Activated T-cell treated with anti-CD3 and anti-CD28 coated beads, Interleukin-2, amount 50 U/mL, for 4 hours (primary cell): ENCODE measurements at places on chromosomes 6 and 20.

DNA sequence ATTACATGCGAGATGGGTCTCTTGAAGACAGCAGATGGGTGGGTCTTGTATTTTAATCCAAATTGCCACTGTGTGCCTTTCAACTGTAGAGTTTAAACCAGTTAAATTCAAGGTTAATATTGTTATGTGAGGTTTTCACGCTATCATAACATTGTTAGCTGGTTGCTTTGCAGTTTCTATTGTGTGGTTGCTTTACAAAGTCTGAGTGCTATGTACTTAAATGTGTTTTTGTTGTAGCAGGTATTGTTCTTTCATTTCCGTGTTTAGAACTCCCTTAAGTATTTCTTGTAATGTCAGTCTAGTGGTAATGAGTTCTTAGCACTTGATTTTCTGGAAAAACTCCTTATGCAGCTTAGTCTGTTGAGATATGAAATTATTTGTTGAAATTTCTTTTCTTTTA, 193.3 kb downstream of the MOXD1 start:
- no peak for DNase-seq

GRCh38 chr6:16770701-16771569, 9.7 kb upstream of the ATXN1 start:
- peak; percentile 75 for DNase-seq

- no peak for DNase-seq
These were observed 226.4 kb upstream of the EYS start for GRCh38 chr6:65933390-65933789.

DNA sequence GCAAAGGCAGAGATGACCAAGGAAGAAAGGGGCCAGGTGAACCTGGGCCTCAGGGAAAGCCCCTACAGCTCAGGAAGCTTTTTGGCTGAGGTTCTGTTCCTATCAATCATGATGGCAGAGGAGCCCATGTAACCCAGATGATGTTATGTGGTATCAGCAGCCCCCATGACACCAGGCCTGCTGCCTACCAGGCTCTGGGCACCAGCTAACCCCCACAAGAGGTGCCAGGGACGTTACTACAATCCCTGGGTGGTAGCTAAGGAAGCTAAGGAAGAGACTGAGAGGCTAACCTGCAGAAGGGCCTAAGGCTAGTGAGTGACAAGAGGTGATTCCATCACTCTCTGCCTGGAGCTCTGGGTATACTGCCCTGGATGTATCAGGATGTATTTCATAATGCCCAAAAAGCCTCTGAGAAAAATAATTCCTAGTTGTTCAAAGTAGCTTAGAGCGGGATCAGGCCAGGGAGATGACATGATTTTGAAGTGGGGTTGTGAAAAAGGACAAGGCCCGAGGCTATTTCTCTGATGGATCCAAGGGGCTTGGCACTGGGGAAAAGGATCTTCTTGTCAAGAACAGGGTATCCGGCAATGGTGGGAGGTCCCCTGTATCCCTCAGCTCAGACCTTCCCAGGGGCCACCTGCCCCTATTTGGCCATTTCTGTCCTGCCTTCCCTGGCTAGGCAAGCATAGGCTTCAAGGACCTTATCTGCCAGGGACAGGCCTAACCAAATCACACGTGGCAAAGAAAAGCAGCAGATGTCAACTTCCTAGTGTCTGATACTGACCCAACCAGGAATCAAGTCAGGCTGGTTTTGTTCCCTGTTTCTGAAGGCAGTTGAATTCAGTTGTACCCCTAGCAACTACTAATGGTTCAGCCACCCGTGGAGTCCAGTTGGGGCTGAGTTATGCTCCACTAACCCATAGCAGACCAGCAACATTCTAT, 41.3 kb downstream of the PANK2 start:
- no peak for DNase-seq

DNA sequence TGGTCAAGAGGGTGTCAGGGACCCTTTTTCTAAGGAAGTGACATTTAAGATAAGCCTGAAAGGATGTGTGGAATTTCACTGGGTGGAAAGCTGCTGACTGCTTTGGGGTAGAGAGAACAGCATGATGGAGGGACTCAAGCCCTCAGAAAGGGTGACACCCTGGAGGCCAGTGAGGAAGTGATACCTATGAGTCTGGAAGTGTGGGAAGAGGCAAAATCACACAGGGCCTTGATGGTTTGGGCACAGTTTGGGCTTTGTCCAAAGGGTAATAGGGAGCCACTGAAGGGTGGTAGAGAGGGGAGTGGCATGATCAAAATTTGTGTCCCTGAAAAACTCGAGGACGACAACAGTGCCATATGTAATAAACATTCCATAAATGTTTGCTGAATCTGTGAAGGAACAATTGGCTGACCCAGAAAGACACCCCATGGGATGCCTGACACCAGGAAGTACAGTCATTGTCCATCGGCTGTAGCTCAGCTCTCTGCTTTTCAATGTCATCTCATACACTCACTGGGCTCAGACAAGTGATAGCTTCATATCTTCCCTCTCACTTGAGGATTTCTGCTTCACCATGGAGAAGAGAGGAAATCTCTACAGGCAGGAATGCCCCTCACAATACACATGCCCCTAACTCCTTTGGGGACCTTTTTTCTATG, 21.3 kb downstream of the CASS4 start:
- DNase-seq = no peak

GRCh38 chr6:125951323-125951722, 5.2 kb upstream of the HINT3 start:
- no peak for DNase-seq

- no peak for DNase-seq
These were observed 132.8 kb upstream of the CDH4 start for GRCh38 chr20:61119273-61119672.

DNA sequence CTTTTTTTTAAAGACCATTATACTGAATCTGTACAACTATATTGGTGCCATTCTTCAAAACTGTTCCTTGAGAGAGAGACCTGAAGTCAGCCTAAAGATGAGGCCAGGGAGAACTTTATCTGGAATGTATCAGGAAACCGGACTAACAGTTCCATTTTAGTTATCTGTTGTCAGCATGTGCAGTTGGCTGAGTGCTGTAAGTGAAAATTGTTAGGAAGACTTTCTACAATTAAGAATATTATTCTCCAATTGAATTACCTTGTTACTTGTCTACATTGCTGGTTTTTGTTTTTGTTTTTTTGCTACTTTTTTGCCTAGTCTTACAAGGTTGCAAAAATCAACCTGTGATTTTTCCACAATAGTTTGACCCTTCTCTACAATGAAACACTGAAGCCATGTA, 7.5 kb downstream of the CEP57L1 start:
- no peak for DNase-seq

- DNase-seq = no peak
These were observed 90.7 kb downstream of the TRMT6 start for GRCh38 chr20:5859608-5860007.

- DNase-seq = no peak
These were observed 5.9 kb downstream of the ZNF512B start for GRCh38 chr20:63963784-63964301.

GRCh38 chr20:12130781-12131180, 213.1 kb downstream of the BTBD3 start:
- DNase-seq = no peak

GRCh38 chr6:17527076-17527475, 73.0 kb upstream of the FAM8A1 start:
- DNase-seq = no peak

- DNase-seq = no peak
These were observed 26.1 kb downstream of the IYD start for GRCh38 chr6:150394899-150395295.

DNA sequence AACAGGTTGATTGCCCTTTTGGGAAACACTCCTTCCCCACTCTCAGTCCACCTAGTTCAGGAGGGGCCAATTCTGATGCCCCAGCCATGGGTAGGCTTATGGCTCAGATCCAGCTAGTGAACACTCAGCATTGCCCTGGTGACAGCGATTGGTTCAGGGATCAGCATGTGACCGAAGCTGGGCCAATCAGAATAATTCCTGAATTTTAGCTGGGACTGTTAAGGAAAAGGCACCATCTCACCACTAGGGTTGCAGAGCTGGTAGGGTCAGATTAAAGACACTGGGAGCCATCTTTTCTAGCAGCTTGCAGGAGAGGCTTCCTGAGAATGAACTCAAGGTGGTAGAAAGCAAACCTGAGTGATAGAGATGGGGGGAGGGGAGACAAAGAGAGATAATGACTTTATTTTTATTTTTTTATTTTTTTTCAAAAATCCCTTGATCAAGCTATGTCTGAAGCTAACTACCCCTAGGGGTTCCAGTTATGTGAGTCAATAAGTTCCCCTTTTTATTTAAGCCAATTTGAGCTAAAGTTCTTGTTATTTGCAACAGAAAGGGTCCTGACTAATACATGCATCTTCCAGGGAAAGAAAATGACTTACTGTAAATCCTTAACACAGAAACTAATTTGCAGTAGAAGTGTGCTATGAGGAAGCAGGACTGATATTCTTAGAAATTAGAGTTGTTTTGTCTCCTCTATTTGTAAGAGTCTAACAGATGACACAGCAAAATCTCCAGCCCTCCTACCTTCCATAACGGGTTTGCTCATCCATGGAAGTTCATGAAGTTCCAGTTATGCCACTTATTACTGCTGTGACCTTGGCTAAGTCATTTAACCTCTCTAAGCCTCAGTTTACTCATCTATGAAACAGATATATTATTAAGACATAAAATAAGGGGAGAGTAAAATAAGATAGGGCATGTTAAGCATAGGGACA, 44.7 kb downstream of the EYA2 start:
- no peak for DNase-seq

DNA sequence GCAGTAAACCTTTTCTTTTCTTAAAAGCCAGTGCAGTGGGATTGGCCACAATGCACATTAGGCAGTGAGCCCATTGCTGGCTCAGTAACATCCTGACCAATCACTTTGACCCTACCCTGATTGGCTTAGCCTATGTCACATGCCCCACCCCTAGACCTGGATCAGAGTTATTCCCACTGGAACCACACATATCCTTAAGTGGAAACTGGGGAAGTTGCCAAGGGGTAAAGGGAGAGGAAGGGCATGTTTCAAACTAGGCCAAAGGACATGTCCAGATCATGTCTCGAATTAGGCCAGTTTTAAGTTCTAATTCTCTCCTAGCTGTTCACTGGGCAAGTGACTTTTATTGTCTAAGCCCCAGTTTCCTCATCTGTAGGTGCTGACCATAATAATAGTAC, 69.3 kb downstream of the LY86 start:
- no peak for DNase-seq

GRCh38 chr6:166097914-166098522, 69.6 kb downstream of the TBXT start:
- no peak for DNase-seq

DNA sequence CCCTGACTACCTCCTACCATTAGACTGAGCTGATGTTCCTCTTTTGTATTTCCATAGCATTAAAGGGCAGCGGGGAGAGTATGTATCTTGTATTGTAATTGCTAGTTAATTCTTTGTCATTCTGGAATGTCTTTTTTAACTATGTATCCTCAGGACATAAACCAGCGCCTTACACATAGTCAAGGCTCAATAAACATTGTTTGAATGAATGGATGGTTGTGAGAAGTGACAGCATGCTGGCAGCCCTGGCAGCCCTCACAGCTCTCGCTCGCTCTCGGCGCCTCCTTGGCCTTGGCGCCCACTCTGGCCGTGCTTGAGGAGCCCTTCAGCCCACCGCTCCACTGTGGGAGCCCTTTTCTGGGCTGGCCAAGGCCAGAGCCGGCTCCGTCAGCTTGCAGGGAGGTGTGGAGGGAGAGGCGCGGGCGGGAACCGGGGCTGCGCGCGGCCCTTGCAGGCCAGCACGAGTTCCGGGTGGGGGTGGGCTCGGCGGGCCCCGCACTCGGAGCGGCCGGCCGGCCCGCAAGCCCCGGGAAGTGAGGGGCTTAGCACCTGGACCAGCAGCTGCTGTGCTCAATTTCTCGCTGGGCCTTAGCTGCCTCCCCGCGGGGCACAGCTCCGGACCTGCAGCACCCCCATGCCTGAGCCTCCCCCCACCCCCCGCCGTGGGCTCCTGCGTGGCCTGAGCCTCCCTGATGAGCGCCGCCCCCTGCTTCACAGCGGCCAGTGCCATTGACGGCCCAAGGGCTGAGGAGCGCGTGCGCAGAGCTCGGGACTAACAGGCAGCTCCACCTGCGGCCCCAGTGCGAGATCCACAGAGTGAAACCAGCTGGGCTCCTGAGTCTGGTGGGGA, 93.1 kb downstream of the RNF182 start:
- no peak for DNase-seq

DNA sequence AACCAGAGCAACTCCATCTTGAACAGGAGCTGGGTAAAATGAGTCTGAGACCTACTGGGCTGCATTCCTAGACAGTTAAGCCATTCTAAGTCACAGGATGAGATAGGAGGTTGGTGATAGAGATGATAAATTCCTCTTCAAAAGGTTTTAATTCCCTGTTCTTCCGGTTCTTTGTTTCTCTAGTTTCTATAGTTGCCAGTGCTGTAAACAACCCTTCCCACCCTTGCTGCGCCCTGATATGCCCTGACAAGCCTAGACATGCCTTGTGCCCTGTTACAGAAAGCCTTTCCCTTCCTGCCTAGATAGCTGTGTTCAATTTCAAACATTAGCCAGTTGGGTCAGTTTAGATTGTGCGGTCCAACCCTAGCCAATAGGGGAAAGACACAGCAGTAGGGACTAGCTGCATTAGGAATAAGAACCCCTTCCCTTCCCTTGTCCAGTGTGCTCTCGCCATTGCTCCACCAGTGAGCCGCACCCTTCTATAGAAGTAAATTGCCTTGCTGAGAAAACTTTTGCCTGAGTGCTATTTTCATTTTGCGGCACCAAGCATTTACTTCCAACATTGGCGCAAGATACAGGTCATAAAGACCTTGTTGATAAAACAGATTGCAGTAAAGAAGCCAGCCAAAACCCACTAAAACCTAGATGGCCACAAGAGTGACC, 52.5 kb upstream of the CCN2 start:
- DNase-seq = no peak

GRCh38 chr20:33482581-33482980, 7.3 kb upstream of the CBFA2T2 start:
- no peak for DNase-seq

- no peak for DNase-seq
These were observed 109.0 kb downstream of the SULF2 start for GRCh38 chr20:47676219-47676721.

DNA sequence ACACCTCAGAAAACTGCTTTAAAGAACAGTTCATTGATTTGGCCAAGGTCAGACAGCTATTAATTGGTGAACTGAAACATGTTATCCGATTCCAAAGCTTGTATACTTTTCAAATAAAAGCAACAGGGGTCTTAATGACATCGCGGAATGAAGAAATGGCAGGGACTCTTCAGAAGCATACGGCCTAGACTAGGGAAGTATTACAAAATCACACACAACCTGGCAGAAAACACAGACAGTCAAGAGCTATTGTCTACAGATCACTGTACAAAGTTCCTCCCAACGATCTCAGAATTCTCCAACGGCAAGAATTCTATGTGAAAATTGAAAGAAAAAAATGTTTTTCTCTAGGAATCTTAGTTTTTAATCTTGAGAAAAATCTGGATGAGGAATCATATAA, 105.5 kb downstream of the PTPRK start:
- DNase-seq = no peak

- DNase-seq = no peak
These were observed 51.9 kb upstream of the MRPS10 start for GRCh38 chr6:42269553-42269952.

DNA sequence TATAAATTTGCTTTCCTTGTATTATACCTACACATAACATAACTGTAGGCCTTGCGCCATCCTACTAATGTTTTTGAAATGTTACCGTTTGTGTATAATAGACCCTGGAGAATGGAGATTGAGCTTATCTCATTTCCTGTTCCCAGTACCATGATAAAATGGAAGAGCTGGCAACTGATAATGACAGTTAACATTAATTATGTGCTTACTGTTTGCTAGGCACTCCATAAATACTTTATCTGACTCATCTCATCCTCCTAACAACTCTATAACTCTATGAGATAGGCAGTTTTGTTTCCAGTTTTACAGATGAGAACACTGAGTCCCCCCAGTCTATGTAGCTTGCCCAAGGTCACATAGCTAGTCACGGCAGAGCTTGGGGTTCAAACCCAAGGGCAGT, 396.7 kb downstream of the SYNE1 start:
- DNase-seq = no peak
